AG09309 (cell line): ENCODE measurements at places on chromosomes 1 and 21.

- DNase-seq, result no peak
These were observed 5.2 kb upstream of the C2CD2 start for GRCh38 chr21:41958886-41959563.

- no peak for DNase-seq
These were observed 367.1 kb upstream of the ADGRL4 start for GRCh38 chr1:79373481-79374125.

DNA sequence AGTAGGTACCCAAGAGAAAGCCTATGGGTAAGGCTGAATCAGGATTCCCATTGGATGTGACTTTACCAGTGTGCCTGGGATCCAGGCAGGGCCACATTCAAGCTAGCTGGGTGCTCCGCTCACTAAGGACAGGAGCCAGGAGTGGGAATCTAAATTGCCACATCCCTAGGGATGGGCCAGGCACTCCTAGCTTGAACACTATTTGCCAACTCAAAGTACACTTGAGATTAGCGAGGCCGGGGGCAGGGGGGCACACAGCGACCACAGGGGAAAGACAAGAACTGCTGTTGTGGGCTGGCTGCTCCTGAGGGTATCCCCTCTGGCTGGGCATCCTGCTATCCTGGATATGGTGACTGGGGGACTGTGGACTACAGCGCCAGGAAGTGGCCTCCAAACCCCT is 4.3 kb downstream of the SLC45A3 start:
- no peak for DNase-seq

GRCh38 chr1:202807451-202807925 is 733 bp downstream of the KDM5B start:
- no peak for DNase-seq

DNA sequence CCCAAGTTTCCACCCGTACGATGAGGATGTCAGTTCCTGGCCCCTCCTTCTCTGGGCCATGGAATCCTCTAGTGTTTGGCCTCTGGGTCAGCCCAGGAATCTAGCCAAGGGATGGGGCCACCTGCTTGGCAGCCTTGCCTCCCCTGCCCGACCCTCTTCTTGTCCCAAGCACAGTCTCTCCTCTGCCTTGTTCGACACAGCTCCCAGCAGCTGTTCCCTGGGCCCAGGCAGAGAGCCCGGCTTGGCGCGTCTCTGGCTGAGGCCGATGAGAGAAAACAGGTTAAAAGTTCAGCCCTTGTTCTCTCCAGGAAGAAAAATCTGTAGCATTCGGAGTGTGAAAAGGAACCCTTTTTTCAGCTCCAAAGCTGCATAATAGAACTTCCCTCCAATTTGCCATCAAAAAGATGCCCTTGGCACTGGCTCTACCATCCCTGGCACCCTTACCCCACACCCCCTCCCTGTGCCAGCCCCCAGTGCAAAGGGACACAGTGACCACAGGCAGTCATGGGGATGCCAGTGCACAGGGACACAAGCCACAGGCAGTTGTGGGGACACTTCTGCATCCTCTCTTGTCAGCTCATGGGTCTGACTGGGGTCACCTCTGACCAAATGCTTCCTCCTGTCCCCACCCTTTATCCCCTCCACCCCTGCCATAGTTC is 68.4 kb downstream of the EPHB2 start:
- no peak for DNase-seq

DNA sequence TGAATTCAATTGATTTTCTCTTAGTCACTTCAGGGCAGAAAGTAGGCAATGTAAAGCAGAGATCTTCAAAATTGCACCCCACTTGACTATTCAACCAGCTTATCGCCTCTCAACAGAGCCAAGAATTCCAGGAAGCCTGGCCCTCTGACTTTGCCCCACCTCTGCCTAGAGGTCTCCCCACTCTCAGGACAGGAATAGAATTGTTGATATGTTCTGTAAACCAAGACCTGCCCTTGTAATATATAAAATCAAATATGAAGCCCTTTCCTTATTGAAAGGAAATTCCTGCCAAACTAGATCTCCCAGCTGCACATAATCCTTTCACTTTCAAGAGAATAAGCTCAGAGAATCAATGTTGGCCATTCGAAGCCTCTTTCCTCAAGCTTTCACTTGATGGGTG is 116.1 kb upstream of the DPT start:
- DNase-seq, result no peak

- DNase-seq, result no peak
These were observed 18.4 kb downstream of the IQGAP3 start for GRCh38 chr1:156553860-156554485.

DNA sequence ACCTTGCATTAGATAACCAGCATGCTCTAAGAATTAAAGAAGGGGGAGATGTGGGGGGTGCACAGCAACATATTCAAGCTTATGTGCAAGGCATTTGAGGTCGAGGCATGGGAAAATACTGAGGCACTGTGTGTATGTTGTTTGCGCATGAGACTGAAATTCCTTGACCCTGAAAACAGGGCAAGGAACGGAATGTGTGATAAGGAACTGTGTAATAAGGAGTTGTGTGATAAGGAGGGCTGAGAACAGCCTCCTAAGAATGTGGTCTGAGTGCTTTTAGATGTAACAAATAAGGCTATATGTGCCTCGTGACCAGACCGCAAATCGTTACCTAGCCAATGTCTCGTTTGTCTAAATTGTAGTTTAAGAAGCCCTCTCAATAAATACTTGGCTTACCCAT is 26.5 kb upstream of the ITLN1 start:
- no peak for DNase-seq

GRCh38 chr1:53294567-53294966 is 33.3 kb downstream of the LRP8 start:
- no peak for DNase-seq

GRCh38 chr1:54064299-54064698 is 10.9 kb downstream of the TCEANC2 start:
- DNase-seq, result no peak

- DNase-seq, result no peak
These were observed 617 bp downstream of the KIRREL1 start for GRCh38 chr1:157993918-157994605.

DNA sequence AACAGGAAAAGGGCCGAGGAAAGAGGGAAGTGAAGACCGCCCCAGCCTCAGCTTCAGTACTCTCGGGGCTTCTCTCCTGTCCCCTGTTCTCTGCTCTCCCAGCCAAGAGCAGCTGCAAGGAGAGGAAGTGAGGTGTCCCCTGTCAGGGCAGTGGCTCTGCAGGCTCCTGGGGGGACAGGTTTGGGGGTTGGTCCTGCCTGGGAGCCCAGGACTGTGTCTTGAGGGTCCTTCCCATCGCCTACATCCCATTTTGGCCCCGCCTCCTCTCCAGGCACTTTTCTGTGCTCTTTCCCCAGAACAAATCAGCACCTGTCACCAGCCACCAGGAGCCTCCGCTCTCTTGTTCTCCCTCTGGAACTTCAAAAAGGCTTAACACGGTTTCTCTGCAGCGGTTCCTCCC is 82.6 kb downstream of the VWA5B1 start:
- DNase-seq, result no peak

DNA sequence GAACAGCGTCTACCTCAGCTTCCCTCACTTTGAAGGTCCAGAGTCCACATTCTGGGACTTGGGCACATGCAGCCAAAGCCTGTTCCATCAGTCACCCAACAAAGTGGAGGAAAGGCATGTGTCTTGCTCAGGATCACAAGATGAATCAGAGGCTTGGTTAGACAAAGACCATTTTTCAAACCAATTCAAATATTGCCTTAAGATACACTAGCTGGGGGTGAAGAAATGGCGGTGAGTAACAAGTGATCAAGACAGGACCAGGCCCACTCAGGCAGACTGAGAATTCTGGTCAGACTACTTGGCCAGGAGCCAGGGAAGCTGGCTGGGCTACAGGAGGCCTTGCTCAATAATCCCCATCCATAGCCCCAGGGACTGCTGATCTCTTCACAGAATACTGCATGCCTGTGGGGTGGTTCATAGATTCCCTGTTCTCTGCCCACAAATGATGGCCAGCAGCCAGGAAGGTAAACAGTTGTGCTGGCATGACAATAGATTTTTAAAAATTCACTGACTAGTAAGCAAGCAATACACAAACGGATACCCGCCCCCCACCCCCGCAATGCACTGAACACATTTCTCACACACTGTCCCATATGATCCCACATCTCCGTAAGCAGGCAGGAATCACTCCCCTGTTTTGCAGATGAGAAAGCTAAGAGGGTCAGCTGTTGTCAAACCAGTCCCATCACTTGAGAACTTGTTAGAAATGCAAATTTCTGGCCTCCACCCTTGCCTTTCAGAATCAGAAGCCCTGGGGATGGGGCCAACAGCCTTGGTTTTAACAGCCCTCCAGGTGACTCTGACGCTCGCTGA is 27.2 kb downstream of the ERI3 start:
- DNase-seq, result peak; percentile 100

- no peak for DNase-seq
These were observed 40.7 kb downstream of the RIPK4 start for GRCh38 chr21:41726058-41726558.

GRCh38 chr1:204616641-204617040 is 68.9 kb downstream of the LRRN2 start:
- no peak for DNase-seq

DNA sequence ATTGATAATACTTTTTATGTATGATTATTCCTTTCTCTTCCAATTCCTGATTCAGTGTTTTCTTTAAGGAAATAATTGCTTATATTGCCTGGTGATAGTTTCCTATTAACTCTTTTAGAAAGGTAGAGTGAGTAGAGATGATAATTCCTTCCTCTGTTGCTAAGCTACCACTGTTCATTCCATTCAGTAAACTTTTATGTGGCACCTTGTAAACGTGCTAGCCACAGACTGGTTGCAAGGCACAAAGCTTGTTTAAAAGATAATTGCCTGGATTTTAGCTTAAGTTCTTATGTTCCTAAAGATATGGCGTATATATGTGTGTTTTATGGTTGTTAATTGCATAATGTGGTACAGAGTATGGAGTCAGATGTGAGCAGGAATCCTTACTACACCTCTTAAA is 3.2 kb downstream of the ZFYVE9 start:
- no peak for DNase-seq

DNA sequence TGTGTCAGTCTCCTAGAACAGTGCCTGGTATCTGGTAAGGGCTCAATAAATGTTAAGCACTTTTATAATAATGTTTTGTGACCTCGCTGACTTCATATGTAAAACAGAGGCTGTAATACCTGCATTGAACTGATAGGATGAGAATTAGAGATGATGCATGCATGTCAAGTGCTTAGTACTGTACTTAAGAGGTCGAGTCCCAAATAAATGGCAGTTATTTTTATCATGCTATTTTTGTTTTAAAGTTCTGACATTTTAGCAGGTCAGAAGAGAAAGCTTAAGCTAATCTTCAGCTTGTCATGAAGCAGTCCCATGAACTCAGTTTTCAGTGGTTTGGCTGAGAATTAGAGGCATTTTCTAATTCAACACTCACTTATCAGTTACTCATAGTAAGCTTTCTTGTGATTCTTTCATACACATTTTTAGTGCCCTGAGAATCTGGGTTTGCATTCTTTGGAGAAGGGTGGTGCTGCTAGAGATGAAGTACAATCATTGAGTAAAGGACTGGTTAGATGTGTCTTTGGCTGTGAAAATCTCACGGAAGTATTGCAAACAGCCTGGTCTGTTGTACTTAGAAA is 75.7 kb upstream of the RAVER2 start:
- no peak for DNase-seq

- no peak for DNase-seq
These were observed 97.6 kb downstream of the RPE65 start for GRCh38 chr1:68352202-68352601.

DNA sequence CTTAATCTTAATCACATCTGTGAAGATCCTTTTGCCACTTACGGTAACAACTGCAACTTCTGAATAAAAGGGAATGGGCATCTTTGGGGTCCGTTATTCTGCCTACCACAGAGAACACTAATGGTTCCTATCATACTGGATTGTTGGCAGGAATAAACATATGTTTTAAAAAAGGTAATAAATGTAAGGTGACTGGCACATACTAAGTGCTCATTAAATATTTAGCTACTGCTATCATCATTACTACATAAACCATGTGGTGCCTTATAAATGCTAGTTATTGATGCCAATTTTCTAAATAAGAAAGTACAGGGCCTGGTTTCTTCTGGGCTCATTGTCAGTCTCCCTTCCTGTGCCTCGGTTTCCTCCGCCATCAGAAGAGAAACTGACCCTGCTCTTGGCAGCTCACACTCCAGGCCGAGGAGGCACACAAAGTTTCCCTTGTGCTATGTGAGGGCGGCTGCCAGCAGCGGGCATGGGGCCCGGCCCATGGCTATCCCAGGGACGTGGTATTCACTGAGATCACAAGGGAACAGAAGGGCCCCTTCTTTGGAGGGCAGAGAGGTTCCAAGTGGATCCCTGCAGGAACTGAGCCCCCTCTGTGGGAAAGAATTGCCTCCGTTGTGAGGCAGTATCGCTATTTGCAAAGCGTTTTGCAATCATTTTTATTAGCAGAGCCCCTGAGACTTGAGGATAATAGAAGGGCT is 26.2 kb downstream of the NAV1 start:
- no peak for DNase-seq

DNA sequence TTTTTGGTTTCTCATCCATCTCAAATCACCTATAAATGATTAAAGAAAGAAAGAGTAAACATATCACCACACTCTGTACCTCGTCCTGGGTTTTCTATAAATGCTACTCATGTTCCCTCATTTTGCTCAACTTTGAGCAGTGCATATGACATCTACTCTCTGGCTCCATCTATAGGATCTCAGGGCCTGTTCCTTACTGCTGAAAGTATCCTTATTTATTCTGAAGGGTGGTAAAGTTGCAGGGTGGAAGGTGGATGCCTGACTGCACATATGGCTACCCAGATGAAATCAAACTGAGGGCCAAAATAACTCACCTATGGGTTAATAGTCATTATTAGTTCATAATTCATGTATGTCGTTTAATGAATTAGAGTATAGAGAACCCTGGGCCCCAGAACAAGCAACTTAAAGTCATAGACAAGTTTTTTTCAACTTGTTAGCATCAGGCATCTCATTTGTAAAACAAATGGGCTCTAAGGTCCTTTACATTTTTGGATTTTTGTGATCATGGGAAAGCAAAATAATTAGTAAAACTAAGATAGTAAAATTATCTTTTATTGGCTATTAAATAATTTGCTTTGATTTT is 46.5 kb downstream of the NCF2 start:
- DNase-seq, result peak; percentile 34

GRCh38 chr1:171017426-171017825 is 73.3 kb upstream of the FMO3 start:
- no peak for DNase-seq

GRCh38 chr1:54188291-54188690 is 11.5 kb downstream of the CYB5RL start:
- DNase-seq, result no peak

GRCh38 chr1:161217831-161218230 is 2.7 kb downstream of the FCER1G start:
- DNase-seq, result no peak

GRCh38 chr1:229572286-229572685 is 13.8 kb upstream of the ABCB10 start:
- no peak for DNase-seq

DNA sequence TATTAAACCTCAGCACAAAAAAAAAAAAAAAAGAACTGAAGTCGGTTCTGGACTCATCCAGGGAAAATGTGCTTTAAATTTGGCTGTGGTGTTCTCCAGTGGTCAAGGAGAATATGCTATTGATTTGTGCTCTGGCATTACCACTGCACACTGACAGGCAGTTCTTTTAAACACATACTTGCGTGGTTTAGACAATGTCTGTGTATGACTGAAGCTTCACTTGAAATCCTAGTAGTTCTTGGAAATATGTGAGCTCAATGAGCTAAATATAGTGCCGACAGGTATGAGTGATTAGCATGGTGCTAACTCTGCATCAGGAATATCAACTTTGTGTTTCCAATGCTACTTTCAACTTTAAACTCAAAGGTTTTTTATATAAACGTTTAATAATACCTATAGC is 415.6 kb downstream of the SMYD3 start:
- peak; percentile 10 for DNase-seq

- no peak for DNase-seq
These were observed 779.6 kb upstream of the PRMT6 start for GRCh38 chr1:106276871-106277270.

GRCh38 chr1:78726686-78727085 is 77.1 kb downstream of the IFI44 start:
- no peak for DNase-seq
